ENCODE measurements at places on chromosomes 2 and 18.

- no peak for DNase-seq
Measured at GRCh38 chr18:48803951-48804855, 146.6 kb downstream of the SMAD7 start.

DNA sequence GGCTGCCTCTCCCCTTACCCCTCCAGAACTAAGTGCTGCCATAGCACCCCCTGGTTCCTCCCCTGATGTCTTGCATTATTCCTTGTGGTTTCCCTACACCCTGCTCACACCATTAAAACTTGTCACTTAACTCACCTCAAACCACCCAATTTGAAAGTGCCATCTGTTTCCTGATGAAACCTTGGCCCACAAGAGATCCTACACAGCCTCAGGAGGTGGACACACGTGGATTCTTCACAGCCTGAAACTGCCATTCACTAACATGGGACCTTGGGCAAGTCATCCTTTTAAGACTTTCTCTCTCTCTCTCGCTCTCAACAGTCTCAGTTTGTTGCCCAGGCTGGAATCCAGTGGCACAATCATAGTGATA lies 27.5 kb upstream of the FAM124B start:
- DNase-seq, result no peak

DNA sequence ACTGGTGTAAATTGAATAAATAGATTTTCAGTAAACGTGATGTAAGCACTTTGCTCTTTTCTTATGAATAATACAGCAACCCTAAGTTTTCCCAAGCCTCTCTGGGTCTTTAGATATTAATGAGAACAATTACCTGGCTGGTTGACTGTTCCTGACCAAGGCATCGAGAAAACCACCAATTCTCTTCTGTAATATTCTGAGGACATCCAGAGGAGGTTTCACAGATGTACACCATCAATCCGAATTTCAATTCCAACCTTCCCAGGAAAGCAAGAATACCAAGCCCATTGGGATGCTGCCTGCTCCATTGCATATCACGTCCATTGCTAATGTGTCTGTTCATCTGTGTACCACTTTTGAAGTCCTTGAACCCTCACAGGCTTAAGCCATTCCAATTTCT lies 571.8 kb downstream of the NUP35 start:
- DNase-seq, result no peak

DNA sequence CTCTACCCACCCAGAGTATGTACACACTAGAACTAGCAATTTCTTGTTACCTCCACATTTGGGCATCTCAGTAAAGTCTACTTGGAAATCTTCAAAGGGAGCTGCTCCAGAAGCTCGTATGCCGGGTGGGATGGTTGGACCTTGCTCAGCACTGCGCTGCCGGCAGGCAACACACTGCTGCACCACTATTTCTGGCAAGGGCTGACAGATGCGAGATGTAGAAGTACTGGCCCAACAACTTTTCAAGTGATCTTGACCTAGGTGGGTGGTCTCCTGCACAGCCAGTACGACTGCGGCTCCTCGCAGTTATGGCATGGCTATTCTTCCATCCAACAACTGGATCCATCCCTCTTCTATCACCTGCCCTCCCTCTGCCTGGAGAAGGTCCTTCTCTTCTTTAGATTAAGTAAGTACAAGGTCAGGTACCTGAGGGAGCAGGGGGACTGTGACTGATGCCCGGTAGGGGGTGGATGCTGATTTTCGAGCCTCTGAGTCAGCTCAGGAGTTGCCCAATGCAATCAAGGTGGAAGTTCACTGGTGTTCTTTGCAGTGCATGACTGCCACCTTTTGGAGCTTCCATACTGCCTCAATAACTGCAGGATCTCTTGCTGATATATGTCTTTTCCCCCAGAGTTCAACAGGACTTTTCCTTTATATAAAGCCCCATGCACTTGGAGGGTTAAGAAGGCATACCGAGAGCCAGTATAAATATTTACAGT lies 100.4 kb upstream of the SLC1A4 start:
- DNase-seq, result no peak

- peak; percentile 35 for DNase-seq
Measured at GRCh38 chr2:224937887-224938286, 104.4 kb downstream of the DOCK10 start.

DNA sequence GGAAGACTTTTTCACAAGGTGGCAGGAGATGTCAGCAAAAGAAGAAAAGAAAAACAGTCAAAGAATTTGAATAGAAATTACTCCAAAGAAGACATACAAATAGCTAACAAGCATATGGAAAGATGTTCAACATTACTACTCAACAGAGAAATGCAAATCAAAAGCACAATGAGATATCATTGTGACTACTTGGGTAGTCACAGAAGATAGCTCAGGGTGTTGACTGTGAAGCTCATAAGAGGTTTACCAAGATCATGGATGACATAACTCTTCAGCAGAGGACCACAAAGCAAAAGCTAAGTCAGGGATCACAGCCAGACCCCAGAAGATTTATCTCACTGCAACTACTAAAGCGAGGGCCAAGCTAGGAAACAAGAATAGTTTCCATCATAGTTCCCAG lies 53.0 kb upstream of the TANK start:
- no peak for DNase-seq

- DNase-seq, result no peak
Measured at GRCh38 chr2:61759718-61760117, 94.1 kb downstream of the FAM161A start.

- no peak for DNase-seq
Measured at GRCh38 chr2:196994764-196995163, 68.3 kb upstream of the PGAP1 start.

GRCh38 chr2:216673609-216674008 lies 21.7 kb downstream of the IGFBP5 start:
- DNase-seq, result no peak

GRCh38 chr2:98245491-98245890 lies 100.8 kb upstream of the CNGA3 start:
- no peak for DNase-seq

GRCh38 chr2:101380376-101380775 lies 6.9 kb downstream of the CREG2 start:
- DNase-seq, result no peak

DNA sequence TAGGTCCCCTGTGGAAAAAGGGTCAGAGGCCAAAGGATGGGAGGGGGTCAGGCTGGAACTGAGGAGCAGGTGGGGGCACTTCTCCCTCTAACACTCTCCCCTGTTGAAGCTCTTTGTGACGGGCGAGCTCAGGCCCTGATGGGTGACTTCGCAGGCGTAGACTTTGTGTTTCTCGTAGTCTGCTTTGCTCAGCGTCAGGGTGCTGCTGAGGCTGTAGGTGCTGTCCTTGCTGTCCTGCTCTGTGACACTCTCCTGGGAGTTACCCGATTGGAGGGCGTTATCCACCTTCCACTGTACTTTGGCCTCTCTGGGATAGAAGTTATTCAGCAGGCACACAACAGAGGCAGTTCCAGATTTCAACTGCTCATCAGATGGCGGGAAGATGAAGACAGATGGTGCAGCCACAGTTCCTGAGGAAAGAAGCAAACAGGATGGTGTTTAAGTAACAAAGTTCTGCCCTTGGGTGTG lies 165.8 kb downstream of the RPIA start:
- DNase-seq, result no peak

- DNase-seq, result no peak
Measured at GRCh38 chr2:20619624-20620024, 31.3 kb downstream of the HS1BP3 start.

- DNase-seq, result no peak
Measured at GRCh38 chr2:158221063-158222020, 119.7 kb downstream of the UPP2 start.

- no peak for DNase-seq
Measured at GRCh38 chr2:71721362-71721665, 268.0 kb downstream of the DYSF start.

DNA sequence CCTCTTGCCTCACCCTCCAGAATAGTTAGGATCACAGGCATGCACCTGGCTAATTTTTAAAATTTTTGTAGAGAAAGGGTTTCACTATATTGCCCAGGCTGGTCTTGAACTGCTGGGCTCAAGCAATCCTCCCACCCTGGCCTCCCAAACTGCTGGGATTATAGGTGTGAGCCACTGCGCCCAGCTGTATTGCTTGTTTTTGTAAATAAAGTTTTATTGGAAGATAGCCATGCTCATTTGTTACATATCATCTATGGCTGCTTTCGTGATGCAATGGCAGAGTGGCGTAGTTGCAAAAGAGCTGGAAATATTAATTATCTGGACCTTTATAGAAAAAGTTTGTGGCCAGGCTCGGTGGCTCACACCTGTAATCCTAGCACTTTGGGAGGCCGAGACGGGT lies 109.4 kb upstream of the SPRED2 start:
- no peak for DNase-seq

DNA sequence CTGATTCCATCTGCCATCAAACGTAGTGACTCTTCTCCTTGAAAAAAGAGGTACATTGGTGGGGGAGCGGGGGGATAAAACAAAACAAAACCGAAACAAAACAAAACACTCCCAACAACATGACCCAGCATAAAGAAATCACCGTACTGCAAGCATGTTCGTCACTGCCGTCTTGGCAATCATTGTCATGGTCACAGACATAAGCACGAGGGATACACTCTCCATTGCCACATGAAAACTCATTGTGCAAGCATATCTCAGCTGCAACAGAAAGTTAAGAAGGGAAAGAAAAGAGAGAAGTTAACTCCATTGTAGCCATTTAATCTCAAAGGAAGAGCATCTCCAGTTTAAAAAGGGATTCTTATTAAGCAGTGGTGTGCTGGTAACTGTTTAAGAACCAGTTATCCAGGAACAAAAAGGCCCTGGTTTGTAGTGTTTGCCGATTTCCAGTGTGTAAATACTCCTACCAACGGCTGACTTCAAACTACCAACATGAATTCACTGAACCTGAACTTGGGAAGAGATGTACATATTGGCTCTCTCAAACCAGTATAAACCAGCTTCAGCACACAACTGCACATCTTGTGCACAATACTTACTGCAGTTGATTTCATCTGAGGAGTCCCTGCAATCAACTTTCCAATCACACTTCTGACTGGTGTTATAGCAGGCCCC lies 68.2 kb downstream of the LRP2 start:
- DNase-seq, result no peak

GRCh38 chr18:22557168-22557941 lies 139.6 kb upstream of the CTAGE1 start:
- DNase-seq, result no peak

- no peak for DNase-seq
Measured at GRCh38 chr18:76757335-76757734, 65.0 kb upstream of the ZNF236 start.

DNA sequence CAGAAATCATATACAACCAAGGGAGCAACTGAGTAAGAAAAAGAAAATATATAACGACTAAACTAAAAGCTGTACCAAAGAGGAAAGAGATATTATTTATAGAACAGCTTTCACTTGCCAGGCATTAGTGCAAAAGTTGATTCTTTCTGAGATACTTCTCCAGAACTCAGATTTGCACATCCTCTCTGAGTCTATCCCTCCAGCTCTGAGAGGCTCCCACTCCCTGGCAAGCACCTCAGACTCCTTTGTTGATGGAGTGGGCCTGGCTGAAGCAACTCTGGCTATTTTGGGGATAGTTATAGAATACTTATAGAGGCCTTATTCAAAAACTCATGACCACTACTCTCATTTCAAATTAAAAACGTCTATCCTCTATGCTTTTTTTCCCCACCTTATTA lies 501.6 kb upstream of the TNP1 start:
- DNase-seq, result no peak

DNA sequence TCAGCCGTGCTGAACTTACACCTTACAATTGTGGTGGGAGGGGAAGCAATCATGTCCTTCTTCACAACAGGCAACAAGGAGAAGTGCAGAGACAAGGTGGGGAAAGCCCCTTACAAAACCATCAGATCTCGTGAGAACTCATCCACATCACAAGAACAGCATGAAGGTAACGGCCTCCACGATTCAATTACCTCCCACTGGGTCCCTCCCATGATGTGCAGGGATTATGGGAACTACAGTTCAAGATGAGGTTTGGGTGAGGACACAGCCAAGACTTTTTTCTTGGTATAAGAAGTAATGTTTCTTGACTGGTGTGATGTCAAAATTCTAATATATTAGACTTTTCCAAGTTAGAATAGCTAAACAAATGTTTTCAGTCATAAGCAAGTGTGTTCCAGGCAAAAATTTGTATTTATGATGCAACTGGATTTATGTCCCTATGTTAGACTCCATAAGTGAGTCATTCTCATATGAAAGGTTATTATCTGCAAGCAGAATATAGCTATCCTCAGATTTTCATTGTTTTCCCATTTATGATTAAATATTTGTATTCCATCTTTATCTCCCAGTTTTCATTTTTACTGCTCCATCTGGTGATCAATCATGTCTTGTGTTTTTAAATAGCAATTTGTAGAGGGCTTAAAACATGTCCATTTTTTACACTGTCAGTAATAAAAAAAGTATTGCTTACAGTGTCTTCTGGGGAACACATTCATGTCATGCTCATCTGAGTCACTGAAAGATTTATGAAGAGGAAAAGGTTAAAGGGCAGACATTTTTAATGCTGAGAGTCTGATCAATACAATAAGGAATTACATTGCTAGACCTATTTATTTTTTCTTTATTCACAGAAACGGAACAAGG lies 995.2 kb upstream of the CDH2 start:
- DNase-seq, result no peak

- DNase-seq, result no peak
Measured at GRCh38 chr2:235534678-235535422, 41.0 kb downstream of the AGAP1 start.

DNA sequence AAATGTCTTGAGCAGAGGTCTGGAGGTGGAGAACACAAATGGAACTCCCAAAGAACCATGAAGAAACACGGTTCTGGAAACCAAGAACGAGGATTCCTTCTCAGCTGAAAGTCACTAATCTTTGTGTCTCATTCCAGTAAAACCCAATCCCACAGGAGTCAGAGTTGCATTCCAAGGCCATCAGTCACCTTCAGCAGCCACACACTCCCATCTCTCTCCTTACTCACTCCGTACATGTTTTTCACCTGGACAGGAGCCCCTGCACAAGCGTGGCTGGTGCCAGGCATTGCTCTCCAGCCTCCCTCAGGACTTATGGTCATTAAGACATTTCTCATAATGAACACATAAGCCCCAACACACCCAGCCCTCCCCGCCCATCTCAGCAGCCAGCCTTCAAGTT lies 175.4 kb upstream of the SIX2 start:
- DNase-seq, result no peak

DNA sequence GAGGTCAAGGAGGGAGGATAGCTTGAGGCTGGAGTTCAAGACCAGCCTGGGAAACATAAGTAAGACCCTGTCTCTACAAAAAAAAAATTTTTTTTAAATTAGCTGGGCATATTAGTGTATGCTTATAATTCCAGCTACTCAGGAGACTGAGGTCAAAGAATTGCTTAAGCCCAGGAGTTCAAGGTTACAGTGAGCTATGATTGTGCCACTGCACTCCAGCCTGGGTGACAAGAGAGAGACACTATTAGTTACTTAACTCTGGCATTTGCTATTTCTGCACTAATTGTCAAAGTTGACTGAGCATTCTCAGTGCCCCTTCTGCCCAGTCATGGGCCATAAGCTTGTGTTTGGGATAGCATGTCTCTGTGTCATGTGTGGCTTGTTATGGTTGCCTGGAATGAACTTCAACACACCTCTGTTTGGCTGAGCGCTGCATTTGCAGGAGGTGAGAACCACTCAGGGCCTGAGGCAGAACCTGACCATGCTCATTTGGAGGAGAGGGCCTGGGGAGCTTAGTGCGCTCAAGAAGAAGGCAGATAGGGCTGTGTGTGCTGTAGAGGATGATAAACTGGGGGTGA lies 77.7 kb downstream of the SH3RF3 start:
- DNase-seq, result no peak

Data from germinal center (tissue), 1 donor.